Fibroblast of lung (primary cell): ENCODE measurements at places on chromosomes 7 and 10. TPM values are rescaled to one million over a fixed set of nuclear protein-coding genes. Genes with fewer than 3 reads are reported as not detected.
A peak's percentile ranks its signal among the peaks of the same experiment; 100 is the strongest.

The LRRC61 gene
- 0.33 and 1.0 TPM in 2 replicates for total RNA-seq

The OPALIN gene
- not detected in 2 replicates for total RNA-seq

DNA sequence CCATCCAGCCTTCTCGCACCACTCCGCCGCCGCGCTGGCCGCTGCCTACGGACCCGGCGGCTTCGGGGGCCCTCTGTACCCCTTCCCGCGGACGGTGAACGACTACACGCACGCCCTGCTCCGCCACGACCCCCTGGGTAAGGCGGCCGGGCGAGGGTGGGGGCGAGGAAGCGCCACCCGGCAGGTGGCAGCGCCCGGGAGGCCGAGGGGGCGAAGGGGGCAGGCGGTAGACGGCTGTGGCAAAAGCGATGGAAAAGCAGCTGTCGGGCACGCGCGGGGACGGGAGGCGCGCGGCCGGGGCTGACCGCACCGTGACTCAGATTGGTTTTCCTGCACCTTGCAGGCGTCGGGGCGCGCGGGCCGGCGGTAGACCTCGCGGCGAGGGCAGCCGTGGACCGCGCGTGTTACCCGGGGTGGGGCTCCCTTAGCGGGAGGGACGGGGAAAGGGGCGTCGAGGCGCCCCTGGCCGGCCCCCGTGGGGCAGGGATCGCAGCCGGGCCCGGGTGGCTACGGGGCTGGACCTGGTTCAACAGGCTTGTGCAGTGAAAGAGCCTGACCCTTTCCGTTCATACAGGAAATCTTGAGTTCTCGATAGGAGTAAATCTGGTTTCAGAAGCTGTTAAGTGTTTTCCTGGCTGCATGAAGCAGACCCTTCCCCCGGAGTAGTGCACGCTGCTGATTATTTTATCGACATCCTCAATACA, 608 bp downstream of the HHEX start:
- peak; percentile 75 for DNase-seq

DNA sequence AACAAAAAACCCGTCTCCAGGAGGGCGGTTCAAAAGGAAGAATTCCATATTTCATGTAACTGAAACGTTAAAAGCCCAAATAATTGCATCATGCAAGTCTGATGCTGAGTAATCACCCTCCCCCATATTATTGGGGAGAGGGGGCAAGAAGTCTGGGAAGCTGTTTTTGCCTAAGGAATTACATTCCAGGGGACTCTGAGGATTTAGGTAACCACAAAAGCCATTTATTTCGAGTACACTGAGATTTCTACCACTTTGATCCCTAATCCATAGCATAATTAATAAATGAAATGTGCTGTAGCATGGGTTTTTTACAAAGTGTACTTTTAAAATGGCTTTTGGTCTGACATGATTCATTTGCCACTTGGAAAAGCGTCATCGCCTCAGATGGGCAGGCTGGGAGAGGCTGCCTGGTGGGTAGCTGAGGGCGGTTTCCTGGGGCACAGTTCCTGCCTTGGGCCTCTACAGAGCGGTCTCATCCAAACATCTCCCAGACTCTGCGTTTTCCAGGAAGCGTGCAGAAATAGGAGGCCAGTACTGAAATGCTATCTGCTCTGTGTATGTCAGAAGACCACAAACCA, 106.5 kb downstream of the TCF7L2 start:
- DNase-seq: peak; percentile 86

GRCh38 chr10:44878706-44879530, 32.2 kb upstream of the TMEM72 start:
- DNase-seq: peak; percentile 80
